Anterior cingulate cortex (tissue), 58 donors: ENCODE measurements at places on chromosomes 4 and X.

DNA sequence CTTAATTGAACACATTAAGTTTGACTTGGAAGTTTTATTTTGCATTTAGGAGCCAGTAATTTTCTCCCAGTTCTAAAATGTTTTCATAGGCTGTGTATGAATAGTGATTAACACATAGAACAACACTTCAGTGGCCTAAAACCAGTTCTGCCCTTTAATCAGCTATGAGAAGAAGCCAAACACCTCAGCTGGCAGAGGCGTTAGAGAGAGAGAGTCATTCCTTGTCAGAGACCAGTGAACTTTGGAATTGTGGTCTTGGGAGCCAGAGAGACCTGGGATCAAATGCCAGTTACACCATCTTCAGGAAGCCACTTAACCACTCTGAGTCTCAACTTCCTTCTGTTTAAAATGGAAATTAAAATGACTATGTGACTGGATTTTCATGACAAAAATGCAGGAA, 39.3 kb upstream of the PRPS2 start:
- DNase-seq = no peak

- no peak for DNase-seq
Observed at GRCh38 chr4:7256984-7257810, 64.9 kb downstream of the SORCS2 start.

DNA sequence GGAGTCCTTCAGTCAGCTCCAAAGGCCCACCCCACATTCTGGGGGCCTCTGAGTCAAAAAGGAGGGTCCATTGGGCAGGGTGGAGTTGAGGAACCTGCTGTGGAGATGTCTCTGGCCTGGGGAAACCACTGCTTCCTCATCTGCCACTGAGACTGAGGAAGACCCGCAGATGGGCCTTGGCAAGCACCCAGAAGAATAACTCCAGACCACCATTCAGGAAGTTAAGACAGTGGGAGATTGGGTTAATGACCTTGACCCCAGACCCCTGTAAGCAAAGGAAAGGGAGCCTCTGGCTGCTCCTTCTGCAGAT, 8.1 kb upstream of the HSD17B10 start:
- no peak for DNase-seq

- DNase-seq = no peak
Observed at GRCh38 chr4:11183356-11183740, 245.3 kb downstream of the HS3ST1 start.

- DNase-seq = no peak
Observed at GRCh38 chr4:101071241-101071640, 276.1 kb downstream of the PPP3CA start.

- no peak for DNase-seq
Observed at GRCh38 chr4:67038228-67038566, 507.1 kb downstream of the CENPC start.

GRCh38 chr4:10342866-10343265, 114.4 kb downstream of the ZNF518B start:
- DNase-seq = no peak

GRCh38 chrX:123093792-123094191, 90.3 kb upstream of the GRIA3 start:
- no peak for DNase-seq

GRCh38 chr4:123984886-123985285, 588.3 kb downstream of the SPRY1 start:
- DNase-seq = no peak

DNA sequence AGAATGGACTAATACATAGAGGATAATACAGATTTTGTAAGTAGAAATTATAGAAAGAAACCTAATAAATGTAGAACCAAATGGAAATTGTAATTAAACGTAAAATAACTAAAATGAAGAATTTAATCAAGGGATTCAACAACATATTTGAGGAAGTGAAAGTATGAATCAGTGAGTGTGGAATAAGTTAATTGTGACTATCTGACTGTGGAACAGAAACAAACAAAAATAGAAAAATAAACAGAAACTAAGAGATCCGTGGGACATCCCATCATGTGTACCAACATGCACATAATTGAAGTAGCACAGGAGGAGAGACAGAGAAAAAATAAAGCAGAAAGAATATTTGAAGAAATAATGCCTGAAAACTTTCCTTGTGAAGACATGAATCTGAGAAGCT, 208.6 kb upstream of the TACR3 start:
- DNase-seq = no peak

GRCh38 chr4:41405464-41406112, 132.4 kb upstream of the LIMCH1 start:
- no peak for DNase-seq

GRCh38 chrX:6002056-6002455, 226.6 kb downstream of the NLGN4X start:
- no peak for DNase-seq

DNA sequence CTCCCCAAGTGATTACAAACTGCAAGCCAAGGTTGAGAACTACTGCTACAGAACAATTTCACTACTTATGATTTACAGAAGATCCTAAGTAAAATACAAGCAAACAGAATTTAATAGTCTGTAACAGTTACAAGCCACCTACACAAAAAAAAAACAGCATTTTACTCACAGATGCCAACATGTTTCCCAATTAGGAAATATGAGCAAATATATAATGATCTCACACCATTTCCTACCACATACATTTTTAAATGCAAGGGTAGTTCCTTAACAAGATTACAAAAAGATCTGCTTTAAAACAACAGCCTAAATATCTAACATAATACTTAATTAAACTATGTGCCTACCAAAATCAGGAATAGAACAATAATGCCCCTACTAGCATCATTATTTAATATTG, 63.4 kb downstream of the EFHC2 start:
- no peak for DNase-seq

DNA sequence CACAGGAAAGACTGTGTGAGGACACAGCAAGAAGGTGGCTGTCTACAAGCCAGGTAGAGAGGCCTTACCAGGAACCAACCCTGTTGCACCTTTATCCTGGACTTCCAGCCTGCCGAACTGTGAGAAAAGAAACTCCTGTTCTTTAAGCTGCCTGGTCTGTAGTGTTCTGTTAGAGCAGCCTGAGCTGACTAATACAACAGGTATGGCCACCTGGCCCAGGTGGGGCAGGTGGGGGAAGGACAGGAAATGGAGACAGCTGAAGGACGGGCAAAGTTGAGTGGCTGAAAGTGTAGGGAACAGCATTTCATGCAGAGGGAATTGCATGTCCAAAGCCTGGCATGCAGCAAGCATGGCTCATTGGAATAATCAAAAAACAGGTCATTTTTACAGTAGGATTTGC, 35.1 kb downstream of the CYTL1 start:
- DNase-seq = no peak

DNA sequence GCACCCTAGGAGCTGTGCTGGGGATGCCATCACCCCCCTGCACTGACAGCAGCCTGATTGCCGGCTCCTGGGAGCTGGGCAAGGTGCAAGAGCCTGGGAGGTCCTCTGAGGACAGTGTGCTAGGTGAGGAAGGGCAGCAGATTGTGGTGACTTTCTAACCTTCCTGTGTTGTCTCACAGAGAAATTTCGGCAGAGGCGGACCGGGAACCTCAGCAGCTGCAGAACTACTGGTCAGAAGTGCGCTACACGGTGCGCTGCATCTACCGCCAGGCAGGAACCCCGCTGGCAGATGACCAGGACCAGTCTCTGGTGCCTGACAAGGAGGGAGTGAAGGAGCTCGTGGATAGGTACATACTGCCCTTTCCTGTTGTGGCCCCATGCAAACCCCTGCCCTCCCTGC, 89.8 kb downstream of the FAM193A start:
- DNase-seq = no peak

- no peak for DNase-seq
Observed at GRCh38 chr4:172898715-172899114, 269.9 kb upstream of the GALNT7 start.

- DNase-seq = no peak
Observed at GRCh38 chrX:39704590-39704989, 393.2 kb downstream of the BCOR start.

- no peak for DNase-seq
Observed at GRCh38 chr4:84796394-84796793, 170.1 kb downstream of the WDFY3 start.

- DNase-seq = no peak
Observed at GRCh38 chr4:118682928-118683327, 2.3 kb upstream of the METTL14 start.

DNA sequence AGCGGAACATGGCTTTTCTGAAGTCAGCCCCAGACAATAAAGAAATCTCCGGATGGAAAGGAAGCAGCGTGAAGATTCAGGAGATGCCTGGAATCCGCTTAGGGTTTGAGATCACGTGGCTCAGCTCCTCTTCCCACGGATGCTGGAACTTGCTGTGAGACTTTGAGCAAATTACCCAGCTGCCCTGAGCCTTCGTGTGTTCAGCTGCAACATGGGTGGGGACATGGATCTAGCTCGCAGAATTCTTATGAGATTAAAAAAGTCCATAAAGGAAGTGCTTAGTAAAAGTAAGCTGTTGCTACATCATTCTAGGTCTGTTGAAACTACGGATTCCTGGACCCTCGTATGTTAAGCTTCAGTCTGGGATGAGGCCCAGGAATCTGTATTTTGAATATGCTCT, 55.7 kb upstream of the STIM2 start:
- no peak for DNase-seq

- no peak for DNase-seq
Observed at GRCh38 chrX:139126493-139126892, 404.0 kb upstream of the F9 start.

DNA sequence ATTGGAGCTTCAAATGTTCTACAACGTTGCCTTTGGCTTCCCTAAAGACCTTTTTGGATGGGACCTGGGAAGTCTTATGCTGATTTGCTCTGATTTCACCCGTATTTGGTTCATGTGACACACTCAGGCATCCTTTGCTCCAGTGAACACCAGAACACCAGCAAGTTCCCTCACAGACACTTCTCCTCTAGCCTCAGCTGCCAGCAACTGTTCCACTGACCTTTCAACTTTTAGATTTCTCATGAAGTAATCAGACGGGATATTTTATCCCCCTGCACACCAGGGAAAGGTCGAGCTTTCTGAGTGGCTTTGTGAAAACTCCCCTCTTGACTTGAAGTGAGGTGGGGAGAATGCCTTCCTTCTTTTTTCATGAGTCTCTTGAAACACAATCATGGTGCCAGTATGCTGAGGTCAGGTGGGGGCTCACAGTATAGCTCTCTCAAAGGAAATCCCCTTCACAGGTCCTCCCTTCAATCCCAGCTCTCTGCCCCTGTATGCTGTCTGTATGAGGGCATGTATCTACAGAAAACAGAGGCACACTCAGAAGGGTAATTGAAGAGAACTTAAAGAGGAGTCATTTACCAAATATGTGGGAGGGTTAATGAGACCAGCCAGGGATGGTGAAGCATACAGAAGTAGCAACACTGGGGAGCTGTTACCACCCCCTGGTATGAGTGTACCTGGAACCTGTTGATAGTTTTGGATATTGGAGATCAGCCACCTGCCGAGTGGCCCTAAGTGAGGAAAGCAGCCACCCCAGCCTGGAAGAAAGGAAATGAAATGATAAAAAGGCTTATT, 62.7 kb downstream of the FGFBP1 start:
- DNase-seq = no peak

- no peak for DNase-seq
Observed at GRCh38 chr4:143424276-143424675, 87.6 kb downstream of the GAB1 start.

GRCh38 chrX:132384301-132384700, 104.5 kb downstream of the MBNL3 start:
- DNase-seq = no peak

GRCh38 chr4:24655971-24656370, 71.6 kb upstream of the DHX15 start:
- no peak for DNase-seq

DNA sequence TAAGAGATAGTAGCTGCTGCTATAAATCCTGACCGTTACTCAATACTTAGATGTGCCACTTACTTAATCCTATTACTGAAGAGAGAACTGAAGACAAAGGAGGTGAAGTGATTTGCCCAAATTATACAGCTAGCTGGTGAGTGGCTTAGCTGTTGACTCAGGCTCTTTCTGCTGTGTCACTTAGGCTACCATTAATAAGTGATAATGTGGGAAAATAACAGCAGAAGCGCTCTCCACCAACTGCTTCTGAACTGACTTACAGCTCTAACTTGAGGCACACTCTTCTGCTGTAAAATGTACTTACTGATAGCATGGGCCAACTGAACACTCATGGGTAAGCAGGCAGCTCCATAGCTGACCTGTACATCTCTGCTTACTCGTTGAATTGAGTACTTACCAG, 7.5 kb upstream of the KLHL5 start:
- DNase-seq = no peak

DNA sequence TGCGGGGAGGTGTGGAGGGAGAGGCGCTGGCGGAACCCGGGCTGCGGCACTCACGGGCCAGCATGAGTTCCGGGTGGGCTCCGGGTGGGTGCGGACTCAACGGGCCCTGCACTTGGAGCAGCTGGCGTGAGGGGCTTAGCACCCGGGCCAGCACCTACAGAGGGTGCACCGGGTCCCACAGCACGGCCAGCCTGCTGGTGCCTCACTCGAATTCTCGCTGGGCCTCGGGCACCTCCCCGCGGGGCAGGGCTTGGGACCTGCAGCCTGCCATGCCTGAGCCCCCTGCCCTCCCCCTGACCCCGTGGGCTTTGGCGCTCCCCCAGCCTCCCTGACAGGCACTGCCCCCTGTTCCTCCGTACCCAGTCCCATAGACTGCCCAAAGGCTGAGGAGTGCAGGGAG, 10.8 kb upstream of the CAMK2D start:
- no peak for DNase-seq

GRCh38 chr4:125313497-125313896, 1.3 kb upstream of the FAT4 start:
- DNase-seq = peak; percentile 19

- DNase-seq = no peak
Observed at GRCh38 chrX:96425200-96425599, 259.4 kb upstream of the DIAPH2 start.

DNA sequence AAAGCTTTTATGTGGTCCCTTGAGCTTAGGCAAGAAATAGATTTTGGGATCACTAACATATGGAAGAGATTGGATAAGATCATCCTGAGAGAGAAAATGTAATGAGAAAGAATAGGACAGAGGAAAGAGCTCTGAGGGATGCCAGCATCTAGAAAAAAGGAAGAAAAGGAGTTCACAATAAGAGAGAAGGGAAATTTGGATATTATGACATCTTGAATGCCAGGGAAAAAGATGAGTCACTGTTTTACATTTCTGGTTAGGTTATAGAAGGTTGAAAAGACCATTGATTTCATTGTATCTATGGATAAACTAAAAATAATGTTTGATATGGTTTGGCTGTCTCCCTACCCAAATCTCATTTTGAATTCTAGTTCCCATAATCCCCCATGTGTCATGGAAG, 208.5 kb downstream of the MAD2L1 start:
- no peak for DNase-seq

DNA sequence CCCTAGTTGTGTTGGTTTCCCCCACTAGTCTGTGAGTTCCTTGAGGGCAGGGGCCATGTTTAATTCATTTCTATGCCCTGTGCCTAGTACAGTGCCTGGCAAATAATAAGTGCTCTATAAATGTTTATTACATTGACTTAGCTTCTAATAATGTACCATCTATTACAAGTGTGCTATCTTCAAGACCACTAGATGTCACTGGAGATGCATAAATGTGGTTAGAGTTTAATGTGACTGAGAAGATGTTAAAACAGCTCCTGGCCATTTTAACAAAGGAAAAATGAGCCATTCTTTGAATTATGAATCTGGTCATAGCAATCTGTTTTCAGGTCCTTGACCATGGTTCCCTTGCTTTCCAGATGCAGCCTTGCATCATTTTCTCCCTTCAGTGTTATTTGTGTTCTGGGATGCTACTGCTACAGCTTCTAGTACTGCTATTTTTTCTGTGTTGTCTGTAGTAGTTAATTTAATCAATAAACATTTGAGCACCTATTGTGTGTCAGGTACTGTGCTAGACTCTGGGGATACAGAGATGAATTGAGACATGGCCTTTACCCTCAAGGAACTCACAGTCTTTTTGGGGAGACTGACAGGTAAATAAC, 43.2 kb downstream of the SLC9A6 start:
- no peak for DNase-seq
